ENCODE measurements at places on chromosomes 5 and 9.

DNA sequence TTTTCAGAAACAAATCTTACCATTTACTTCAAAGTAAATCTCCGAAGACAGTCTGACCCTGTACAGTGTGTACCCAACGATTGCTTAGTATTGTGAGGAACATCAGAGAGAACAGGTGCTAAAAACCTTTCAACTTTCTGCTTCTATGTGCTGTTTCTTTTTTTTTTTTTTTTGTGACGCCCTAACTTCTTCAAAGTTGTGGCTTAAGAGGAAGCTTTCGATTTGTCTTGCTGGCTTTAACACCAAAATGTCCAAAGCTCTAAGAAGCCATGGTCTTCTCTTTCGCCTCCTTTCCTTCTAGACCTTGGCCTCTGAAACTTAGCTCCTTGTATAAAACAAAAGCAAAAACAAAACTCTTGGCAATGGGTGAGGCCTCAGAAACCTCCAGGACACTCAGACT, 1.2 kb downstream of the TNFSF8 start:
- no peak for DNase-seq

DNA sequence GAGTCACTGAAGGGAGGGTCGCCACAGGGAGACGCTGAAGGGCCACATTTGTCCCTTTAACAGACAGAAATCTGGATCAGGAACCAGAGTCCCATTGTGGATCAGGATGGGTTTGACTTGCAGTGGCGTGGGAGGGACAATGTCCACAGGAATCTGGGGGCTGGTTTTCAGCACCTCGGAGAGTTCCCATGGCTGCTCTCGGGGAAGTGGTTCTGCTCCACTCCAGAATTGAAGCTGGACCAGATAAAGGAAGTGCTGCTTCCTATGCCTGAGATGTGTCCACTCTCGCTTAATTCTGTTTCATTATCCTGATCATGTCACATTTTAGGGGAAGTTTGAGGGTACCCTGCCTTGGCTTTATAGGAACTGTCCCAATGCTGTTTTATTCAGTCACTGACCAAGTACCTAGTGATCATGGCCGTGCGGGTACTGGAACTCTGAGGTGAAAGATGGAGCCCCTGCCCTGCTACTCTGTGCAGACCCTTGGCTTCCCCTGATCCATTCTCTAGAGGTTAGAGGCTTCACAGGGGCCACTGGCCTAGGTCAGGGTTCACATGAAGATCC, 28.7 kb downstream of the ENHO start:
- no peak for DNase-seq

DNA sequence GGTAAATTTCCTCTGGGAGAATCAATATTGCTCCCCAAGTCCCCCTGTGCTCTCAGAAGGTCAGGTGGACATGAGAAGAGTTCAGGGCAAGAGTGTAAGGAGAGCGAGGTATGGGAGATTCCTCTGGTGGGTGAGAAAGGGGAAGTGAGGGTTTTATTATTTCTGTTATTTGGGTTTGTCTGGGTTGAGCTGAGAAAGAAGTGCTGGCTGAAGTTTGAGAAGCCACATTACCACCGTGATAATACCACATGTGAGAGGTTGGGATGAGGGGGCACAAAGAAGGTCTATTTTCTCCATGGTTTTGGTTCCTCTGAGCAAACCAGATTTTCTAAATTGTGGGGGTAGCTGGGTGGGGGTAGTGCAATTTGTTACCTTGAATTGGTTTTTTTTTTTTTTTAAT, 350.4 kb downstream of the OSTF1 start:
- DNase-seq = no peak

- DNase-seq = no peak
These were observed 147.1 kb downstream of the C5orf15 start for GRCh38 chr5:133821311-133821741.

DNA sequence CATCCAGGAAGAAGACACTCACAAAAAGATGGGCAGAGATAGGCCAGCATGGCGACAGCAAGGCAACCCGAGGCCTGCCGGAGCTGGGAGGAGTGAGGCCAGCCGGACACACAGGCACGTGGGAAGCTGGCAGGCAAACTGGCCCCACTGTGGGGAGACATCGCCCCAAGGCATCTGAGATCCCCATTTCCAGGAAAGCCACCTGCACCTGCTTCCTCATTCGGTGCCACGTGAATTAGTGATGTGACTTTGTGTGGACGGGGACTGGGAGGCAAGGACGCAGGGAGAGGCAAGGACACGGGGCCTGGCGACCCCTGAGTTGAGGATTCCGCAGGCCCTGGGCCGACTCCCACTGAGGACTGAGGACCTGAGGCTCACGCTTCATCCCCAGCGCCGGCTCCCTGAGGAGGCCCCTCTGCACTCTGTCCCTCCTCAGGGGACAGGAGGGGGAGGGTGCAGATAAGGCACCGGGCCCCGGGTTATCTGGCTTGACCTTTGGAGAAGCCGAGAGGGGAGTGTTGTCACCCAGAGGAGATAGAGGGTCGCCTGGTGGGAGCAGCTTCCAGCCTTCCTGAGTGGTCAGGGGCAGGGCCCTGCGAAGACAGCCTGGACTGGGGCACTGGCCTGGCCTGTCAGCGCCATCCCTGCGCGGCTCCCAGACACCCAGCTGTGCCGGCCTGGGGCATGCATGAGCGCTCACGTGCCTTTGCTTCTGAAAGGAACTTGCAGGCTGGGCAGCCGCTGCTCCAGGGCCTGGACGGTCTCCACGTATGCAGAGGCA, 39.7 kb downstream of the NDUFS6 start:
- DNase-seq = no peak

- no peak for DNase-seq
These were observed 858 bp upstream of the SOWAHA start for GRCh38 chr5:132812123-132812765.

DNA sequence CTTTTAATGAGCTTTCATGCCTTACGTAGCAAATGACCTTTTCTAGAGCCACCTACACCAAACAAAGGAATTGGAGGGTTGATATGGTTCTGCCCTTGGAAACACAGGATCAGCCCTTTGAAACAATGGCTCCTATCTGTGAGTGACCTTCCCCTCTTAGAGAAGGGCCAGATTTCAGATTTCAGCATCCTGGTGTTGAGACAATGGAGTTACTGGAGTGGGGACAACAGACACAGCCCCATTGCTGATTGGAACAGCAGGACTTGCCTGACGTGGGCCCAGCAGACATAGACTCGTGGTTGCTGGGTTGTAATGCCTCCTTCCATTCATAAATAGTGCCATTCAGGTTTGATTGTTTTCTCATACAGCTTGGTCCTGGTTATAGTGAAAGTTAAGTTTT, 96.0 kb downstream of the GALNT10 start:
- no peak for DNase-seq

- no peak for DNase-seq
These were observed 140.1 kb downstream of the TMEM38B start for GRCh38 chr9:105834404-105834803.

GRCh38 chr9:81902626-81903025, 25.6 kb upstream of the SPATA31D4 start:
- DNase-seq = no peak

DNA sequence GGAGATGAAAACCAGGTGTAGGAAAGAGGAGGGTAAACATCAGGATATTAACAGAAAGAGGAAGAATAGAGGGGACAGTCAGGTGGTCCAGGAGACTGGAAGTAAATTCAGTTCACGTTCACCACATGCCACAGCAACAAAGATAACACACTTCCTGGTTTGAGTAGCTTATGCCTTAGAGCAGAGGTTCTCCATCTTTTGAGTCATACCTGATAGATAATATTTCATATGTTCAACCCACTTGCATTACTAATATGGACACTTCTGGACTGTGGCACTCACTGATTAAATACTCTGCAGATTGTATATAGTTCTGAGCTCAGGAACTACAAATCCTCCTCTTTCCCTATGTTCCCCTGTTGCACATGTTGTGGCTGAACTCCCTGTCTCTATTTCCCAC, 179.9 kb upstream of the NR3C1 start:
- no peak for DNase-seq

GRCh38 chr9:135584934-135585333, 23.4 kb downstream of the PAEP start:
- no peak for DNase-seq

DNA sequence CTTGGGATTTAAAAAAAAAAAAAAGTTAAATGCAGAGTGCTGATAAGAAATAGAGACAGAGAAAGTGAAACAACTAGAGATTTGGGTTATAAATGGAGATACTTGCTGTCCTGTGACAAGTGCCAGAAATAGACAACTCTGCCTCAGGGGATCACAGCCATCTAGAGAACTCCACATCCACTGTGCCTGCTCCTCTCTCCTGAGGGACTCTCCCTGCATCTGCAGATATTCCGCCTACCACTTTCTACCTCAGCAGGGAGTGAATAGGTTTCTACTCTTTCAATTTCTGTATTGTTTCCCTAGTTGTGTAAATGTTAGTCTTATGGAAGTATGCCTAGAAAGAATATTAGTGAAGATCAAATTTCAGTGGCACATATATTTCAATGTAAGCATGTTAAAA, 307.2 kb downstream of the HTR1A start:
- no peak for DNase-seq

- DNase-seq = no peak
These were observed 93.7 kb downstream of the NDFIP1 start for GRCh38 chr5:142202282-142202681.

DNA sequence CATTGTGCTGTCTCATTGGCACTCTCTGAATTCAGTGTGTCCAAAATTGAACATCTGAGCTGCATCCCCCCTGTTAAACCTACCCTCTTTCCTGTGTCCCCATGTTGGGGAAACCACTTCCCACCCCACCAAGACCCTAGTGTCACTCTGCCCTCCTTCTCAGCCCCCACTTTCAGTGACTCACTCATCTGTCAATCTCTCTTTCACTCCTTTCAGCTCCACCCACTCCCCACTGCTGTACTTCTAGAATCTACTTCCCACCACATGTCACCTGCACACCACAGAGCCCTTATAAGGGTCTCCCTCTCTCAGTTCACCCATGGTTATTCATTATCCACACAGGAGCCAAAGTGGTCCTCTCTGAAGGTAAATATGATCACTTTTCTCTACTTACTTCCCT, 5.8 kb upstream of the SPOCK1 start:
- DNase-seq = no peak

DNA sequence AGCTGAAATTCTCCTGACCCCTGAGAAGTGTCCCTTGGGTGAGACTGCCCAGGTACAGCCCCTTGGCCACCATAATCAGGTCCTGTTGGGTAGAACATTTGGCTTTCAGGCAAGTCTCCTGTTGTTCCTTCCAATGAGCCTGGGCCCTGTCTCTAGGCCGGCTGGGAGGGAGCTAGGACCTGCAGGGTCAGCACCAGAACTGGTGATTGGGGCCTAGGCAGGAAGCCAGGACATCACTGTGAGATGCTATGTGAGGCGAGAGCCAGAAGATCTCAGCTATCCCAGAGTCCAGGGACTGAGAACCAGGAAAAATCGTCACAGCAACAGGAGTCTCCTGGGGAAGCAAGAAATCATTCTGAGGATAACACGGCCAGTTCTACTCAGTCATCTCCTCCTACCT, 51.5 kb downstream of the PCDH1 start:
- no peak for DNase-seq

- DNase-seq = no peak
These were observed 15.9 kb downstream of the TAL2 start for GRCh38 chr9:105678163-105678562.

DNA sequence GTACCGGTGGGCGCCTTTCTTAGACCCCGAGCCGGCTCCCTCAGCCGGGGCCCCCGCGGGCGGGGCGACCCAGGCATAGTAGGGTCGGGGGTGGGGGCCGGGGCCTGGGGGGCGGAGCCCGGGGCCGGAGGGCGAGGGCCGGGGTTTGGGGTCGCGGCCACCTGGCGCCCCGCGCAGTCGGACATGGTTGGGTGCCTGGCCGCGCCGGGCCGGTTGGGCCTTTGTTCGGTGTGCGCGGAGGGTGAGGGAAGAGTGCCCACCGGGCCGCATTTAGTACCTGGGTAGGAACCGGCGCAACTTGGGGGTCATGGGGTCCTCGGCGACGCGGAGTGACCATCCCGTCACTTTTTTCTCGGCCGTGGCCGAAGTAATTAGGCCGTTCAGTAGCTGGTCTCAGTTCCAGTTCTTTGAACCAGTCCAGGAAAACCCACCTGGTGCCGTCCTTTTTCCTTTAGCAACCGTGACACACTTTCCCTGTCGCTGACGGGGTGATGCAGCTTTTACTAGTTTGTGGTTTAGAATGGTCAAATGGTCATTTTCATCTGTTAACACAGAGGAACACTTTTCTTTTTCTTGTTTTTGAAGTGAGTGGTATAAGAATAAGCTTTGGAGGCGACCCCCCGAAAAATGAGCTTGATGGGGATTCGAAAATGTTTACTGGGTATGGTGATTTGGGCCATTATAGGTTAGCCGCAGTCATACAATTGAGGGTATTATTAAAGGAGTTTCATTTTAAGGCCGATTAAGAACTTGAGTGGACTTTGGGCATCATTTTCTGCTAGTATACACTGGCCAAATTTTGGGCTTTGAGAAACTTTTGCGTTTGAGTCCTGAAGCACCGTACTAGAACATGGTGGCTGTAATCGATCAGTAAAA, 589 bp downstream of the CKS2 start:
- DNase-seq = no peak

DNA sequence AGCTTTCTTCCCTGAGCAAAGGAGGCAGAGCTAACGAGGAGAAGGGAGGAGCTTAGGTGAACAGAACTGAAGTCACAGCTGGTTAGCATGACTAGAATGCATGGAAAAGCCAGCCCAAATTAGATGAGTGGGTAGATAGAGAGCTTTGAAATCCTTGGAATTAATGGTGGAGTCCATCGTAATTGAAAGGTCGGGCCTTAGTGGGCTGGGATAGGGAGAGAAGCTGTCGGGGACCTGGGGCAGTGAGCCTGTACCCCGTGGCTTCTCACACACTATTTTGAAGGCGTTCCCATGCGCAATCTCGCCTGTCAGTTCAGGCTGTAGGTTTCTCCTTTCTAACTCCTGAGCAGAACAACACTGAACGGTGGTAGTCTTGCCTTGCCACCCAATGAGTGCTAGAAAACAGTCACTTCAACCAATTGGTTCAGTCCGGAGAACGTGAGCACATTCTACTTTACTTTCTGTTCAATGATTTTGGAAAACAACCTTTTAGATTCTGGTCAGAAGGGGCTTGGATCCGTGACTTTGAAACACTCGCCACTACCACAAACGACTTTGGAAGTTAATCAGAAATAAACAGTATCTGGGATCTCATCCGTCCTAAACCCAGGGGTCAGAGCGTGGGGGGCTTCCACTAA, 655 bp upstream of the RAI14 start:
- DNase-seq = no peak

GRCh38 chr9:36880075-36880474, 154.0 kb downstream of the PAX5 start:
- no peak for DNase-seq

GRCh38 chr9:109474944-109475343, 23.2 kb downstream of the PTPN3 start:
- DNase-seq = no peak

DNA sequence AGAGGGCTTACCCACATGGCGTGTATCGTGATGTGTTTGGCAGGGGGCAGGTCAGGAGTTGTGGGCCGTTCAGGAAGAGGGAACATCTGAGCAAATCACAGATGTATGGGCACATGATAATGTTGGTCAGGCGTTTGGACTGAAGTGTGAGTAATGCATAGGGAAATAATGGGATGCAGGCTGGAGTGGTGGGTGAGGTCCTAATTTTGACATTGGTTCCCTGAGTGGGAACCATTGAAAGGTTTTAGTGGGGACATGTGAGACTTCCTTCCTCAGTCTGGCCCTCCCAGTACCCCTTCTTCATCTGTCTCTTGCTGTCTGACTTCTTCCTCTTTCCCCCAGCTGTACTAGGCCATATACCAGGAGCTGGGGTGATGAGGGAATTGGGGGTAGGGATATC, 7.6 kb downstream of the OTULIN start:
- DNase-seq = no peak

- no peak for DNase-seq
These were observed 3.8 kb downstream of the RFX3 start for GRCh38 chr9:3521966-3522365.

- no peak for DNase-seq
These were observed 113.5 kb upstream of the TNPO1 start for GRCh38 chr5:72702881-72703434.
